Osteoblast (primary cell): ENCODE measurements at places on chromosomes 3 and 15. TPM values are rescaled to one million over a fixed set of nuclear protein-coding genes. Genes with fewer than 3 reads are reported as not detected.

- DNase-seq, result no peak
- H3K4me3 ChIP-seq, result no peak overlapping the region
- H3K36me3 ChIP-seq, result no peaks in the 10 kb centered on the region
- no peaks in the 10 kb centered on the region for H3K4me1 ChIP-seq
These were observed 81.4 kb downstream of the C3orf38 start for GRCh38 chr3:88231207-88231606.

GRCh38 chr3:165645191-165645590 is 192.0 kb downstream of the BCHE start:
- H3K4me1 ChIP-seq, result peaks cover 10% of the 10 kb centered on the region
- H3K27me3 ChIP-seq, result no peaks in the 10 kb centered on the region
- no peaks in the 10 kb centered on the region for H3K36me3 ChIP-seq
- no peak overlapping the region for H3K4me3 ChIP-seq
- no peak overlapping the region for H3K27ac ChIP-seq

- no peak overlapping the region for H3K4me3 ChIP-seq
- H3K4me1 ChIP-seq, result no peaks in the 10 kb centered on the region
- DNase-seq, result no peak
- H3K36me3 ChIP-seq, result no peaks in the 10 kb centered on the region
These were observed 71.2 kb downstream of the FAM43A start for GRCh38 chr3:194756791-194757325.

DNA sequence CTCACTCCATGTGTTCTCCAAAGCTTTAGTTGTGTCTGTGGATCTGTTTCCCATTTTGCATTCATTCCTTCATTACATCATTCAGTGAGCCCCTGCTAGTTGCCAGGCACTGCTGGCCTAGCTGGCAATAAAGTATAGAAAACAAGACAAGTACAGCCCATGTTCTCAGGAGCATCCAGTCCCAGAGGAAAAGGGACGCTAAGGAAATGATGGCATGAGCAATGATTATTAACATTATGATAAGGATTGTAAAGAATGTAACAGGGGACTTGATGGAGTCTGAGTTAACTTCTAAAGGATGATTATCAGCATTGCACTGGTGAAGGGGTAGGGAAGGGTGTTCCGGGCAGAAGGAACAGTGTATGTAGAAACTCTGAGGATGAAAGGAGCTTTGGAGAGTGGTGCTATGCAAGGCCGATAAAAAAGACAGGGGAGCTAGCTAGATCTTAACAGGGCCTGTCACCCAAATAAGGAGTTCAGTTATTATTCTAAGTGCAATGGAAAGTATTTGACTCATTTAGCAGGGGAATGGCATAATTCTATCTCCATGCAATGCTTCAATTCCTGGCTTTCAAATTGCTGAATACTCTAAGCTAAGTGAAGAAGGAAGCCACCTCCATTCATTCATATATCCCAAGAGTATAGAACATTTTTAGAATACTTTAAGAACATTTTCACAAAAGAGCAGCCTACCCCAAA is 258.2 kb upstream of the STT3B start:
- DNase-seq, result peak; percentile 44
- peaks cover 4% of the 10 kb centered on the region for H3K27me3 ChIP-seq
- peaks cover 31% of the 10 kb centered on the region for H3K4me1 ChIP-seq
- peak overlapping the region; percentile 51 for H3K27ac ChIP-seq
- H3K4me3 ChIP-seq, result no peak overlapping the region

GRCh38 chr15:79608066-79608864 is 176.1 kb downstream of the MINAR1 start:
- no peak for DNase-seq
- H3K36me3 ChIP-seq, result no peaks in the 10 kb centered on the region
- peaks cover 3% of the 10 kb centered on the region for H3K27me3 ChIP-seq
- H3K4me3 ChIP-seq, result no peak overlapping the region
- H3K4me1 ChIP-seq, result no peaks in the 10 kb centered on the region

- no peaks in the 10 kb centered on the region for H3K36me3 ChIP-seq
- no peak for DNase-seq
- no peak overlapping the region for H3K27ac ChIP-seq
- H3K27me3 ChIP-seq, result peaks cover 9% of the 10 kb centered on the region
- H3K4me3 ChIP-seq, result no peak overlapping the region
These were observed 77.7 kb upstream of the RAD18 start for GRCh38 chr3:9040996-9041395.

DNA sequence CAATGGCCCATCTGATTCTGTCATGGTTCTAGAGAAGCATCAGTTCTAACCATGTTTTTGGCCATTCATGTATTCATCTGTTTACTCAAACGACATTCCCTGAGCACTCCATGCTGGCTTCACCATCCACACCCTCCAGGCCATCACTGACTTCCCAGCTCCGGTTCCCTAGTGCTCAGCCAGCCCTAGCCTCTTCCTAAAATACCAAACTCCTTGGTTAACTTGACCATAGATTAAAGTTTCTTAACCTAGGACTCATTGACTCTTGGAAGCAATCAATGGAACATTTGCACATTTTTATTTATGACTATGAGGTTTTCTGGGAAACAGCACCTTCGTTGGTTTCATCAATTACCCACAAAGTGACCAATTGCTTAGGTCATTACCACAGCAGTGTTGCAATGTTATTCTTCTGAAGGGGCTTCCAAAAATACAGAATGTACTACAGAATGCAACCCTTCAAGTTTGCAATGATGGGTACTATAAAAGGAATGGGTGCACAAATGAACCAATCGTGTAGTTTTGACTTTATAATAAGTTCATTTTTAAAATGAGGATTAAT is 27.2 kb upstream of the SLC25A36 start:
- H3K27ac ChIP-seq, result no peak overlapping the region
- H3K4me1 ChIP-seq, result no peaks in the 10 kb centered on the region
- H3K36me3 ChIP-seq, result no peaks in the 10 kb centered on the region
- H3K4me3 ChIP-seq, result no peak overlapping the region

- no peak overlapping the region for H3K4me3 ChIP-seq
- H3K36me3 ChIP-seq, result peaks cover 40% of the 10 kb centered on the region
- peak; percentile 93 for DNase-seq
- H3K27ac ChIP-seq, result peak overlapping the region; percentile 80
- H3K4me1 ChIP-seq, result peaks cover 73% of the 10 kb centered on the region
These were observed 57.6 kb downstream of the AAGAB start for GRCh38 chr15:67196672-67197363.

GRCh38 chr3:46881596-46882376 is 4.3 kb downstream of the PTH1R start:
- peak overlapping the region; percentile 56 for H3K4me3 ChIP-seq
- no peaks in the 10 kb centered on the region for H3K4me1 ChIP-seq
- H3K36me3 ChIP-seq, result no peaks in the 10 kb centered on the region
- DNase-seq, result peak; percentile 85

DNA sequence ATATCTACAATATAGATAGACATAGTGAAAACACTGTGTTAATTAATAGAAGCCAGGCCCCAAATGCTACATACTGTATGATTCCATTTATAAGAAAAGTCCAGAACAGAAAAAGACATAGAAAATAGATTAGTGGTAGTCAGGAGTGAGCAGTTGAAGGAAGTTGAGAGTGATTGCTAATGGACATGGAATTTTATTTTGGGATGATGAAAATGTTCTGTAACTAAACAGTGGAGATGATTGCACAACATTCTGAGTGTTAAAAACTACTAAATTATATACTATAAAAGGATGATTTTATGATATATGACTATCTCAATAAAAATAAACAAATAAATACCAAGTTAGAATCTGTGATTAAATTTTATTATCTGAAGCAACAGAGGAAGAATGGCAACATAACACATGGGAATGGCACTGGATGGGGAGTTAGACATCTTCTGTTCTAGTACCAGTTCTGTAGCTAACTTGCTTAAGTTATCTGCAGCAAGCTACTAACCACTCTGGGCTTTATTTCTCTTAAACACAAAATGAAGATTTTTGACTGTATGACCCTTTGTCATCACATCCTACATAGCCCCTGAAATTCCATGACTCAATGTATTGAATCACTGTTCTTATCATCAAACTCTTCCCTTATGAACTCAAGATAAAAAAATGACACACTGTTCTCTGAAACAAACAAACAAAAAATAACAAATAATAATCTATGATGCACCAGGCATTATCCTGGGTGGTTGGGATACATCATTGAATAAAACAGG is 612.7 kb downstream of the TBL1XR1 start:
- no peaks in the 10 kb centered on the region for H3K36me3 ChIP-seq
- H3K4me3 ChIP-seq, result no peak overlapping the region

DNA sequence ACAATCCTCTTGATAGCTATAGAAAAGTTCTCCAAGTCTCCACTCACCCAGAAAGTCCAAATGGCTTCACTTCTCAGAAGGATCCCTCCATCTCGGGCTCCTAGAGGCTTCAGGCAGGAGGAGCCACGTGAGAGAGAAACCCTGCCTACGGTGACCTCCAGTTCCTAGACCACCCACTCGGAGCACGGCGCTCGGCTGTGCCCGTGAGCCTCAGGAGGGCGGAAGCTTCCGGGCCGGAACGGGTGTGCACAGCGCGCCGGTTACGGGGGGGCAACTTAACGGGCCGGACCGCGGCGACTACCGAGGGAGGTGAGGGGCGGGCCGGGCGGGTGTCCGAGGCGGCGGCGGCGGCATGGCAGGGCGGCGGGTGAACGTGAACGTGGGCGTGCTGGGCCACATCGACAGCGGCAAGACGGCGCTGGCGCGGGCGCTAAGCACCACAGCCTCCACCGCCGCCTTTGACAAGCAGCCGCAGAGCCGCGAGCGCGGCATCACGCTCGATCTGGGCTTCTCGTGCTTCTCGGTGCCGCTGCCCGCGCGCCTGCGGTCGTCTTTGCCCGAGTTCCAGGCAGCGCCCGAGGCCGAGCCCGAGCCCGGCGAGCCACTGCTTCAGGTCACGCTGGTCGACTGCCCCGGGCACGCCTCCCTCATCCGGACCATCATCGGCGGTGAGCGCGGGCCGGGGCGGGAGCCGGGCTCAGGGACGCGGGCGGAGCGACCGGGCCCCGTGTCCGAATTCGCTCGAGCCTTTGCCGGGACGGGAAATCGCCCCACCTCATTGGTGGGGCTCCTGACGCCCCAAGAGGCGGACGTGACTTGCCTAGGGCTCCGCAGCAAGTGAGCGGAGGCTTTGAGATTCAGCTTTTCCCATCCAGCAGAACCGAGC is at the start of gene EEFSEC:
TSS of gene EEFSEC (plus strand) at position 326 of the 886 bp plus-strand sequence. CDS start at position 353, 27 bp downstream.
- peaks cover 4% of the 10 kb centered on the region for H3K4me1 ChIP-seq
- peak within 1 kb of the TSS; percentile 81 for H3K4me3 ChIP-seq

DNA sequence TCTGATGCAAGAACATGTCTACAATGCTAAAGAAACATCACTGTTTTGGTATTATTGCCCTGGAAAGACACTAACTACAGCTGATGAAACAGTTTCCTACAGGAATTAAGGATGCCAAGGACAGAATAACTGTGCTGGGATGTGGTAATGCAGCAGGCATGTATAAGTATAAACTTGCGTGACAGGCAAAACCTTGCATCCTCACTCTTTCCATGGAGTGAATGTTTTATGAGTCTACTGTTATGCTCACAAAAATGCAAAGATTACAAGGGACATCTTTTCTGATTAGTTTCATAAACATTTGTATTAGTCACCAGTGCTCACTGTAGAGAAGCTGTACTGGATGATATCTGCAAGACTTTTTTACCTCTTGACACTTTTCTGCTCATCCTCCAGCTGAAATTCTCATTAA is 143.6 kb downstream of the NAALADL2 start:
- H3K27ac ChIP-seq, result peak overlapping the region; percentile 91
- no peak for DNase-seq
- H3K4me1 ChIP-seq, result peaks cover 23% of the 10 kb centered on the region

- no peak for DNase-seq
- no peaks in the 10 kb centered on the region for H3K4me1 ChIP-seq
- H3K4me3 ChIP-seq, result no peak overlapping the region
- H3K36me3 ChIP-seq, result no peaks in the 10 kb centered on the region
- H3K27me3 ChIP-seq, result no peaks in the 10 kb centered on the region
These were observed 72.8 kb downstream of the PPM1L start for GRCh38 chr3:160828880-160829279.

- no peaks in the 10 kb centered on the region for H3K27me3 ChIP-seq
- no peaks in the 10 kb centered on the region for H3K36me3 ChIP-seq
- H3K4me1 ChIP-seq, result no peaks in the 10 kb centered on the region
- DNase-seq, result no peak
- H3K4me3 ChIP-seq, result no peak overlapping the region
These were observed 62.8 kb upstream of the IMPG2 start for GRCh38 chr3:101383156-101383575.

- H3K36me3 ChIP-seq, result no peaks in the 10 kb centered on the region
- H3K4me1 ChIP-seq, result no peaks in the 10 kb centered on the region
These were observed 305.6 kb upstream of the STT3B start for GRCh38 chr3:31227131-31227562.

GRCh38 chr3:106268696-106269095 is 399.9 kb upstream of the CBLB start:
- H3K4me3 ChIP-seq, result no peak overlapping the region
- H3K4me1 ChIP-seq, result no peaks in the 10 kb centered on the region
- H3K27me3 ChIP-seq, result no peaks in the 10 kb centered on the region
- no peak overlapping the region for H3K27ac ChIP-seq
- no peak for DNase-seq

- peak; percentile 69 for DNase-seq
- H3K4me1 ChIP-seq, result no peaks in the 10 kb centered on the region
- H3K4me3 ChIP-seq, result no peak overlapping the region
- H3K27ac ChIP-seq, result no peak overlapping the region
- H3K27me3 ChIP-seq, result no peaks in the 10 kb centered on the region
- H3K36me3 ChIP-seq, result peaks cover 69% of the 10 kb centered on the region
These were observed 12.8 kb downstream of the MAN2A2 start for GRCh38 chr15:90915808-90916440.

GRCh38 chr3:171306631-171307030 is 153.6 kb downstream of the TNIK start:
- DNase-seq, result peak; percentile 55
- H3K27ac ChIP-seq, result peak overlapping the region; percentile 82
- H3K27me3 ChIP-seq, result no peaks in the 10 kb centered on the region
- no peak overlapping the region for H3K4me3 ChIP-seq
- H3K36me3 ChIP-seq, result no peaks in the 10 kb centered on the region
- peaks cover 10% of the 10 kb centered on the region for H3K4me1 ChIP-seq

DNA sequence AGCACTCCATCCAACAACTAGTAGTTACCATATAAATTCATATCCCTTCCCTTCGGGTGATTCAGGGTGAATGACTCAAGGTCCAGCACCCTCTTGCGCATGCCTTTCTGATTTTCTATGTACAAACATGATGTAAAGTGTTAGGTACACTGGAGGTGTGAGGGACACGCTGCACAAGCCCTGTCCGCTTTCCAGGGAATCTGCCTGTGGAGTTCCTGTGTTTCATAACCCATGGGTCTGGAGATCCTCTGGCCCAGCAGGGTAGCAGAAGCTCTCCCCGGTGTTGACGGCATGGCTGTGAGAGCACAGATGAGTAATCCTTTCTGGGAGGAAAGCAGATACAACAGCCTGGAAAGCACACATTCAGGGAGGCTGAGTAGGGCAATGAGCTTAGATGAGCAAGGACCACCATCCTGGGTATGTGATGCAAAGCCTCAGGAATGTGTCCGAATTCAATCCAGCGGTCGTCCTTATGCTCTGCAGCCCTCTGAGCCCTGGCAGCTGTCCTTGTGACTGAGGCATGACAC is 142.9 kb upstream of the TP63 start:
- peak overlapping the region; percentile 8 for H3K4me3 ChIP-seq
- H3K4me1 ChIP-seq, result peaks cover 13% of the 10 kb centered on the region
- peak overlapping the region; percentile 14 for H3K27ac ChIP-seq
- no peaks in the 10 kb centered on the region for H3K36me3 ChIP-seq
- no peaks in the 10 kb centered on the region for H3K27me3 ChIP-seq
- peak; percentile 87 for DNase-seq

Gene CASR
- total RNA-seq, result not detected in 2 replicates

Gene MNS1
- 2.2 and 2.9 TPM in 2 replicates for total RNA-seq

Gene CDHR4
- total RNA-seq, result under 0.01 TPM in 1 of 2 replicates, not detected in the other

Gene TMEM266
- not detected in 2 replicates for total RNA-seq

Gene TRH
- total RNA-seq, result under 0.01 TPM in 2 replicates

Gene GOLGA8J
- total RNA-seq, result 0.29 TPM in 1 of 2 replicates, not detected in the other

Gene ACTRT3
- total RNA-seq, result 4.3 and 4.7 TPM in 2 replicates
